Naive thymus-derived CD8-positive, alpha-beta T cell (primary cell): ENCODE measurements at places on chromosomes 2 and 18. TPM values are rescaled to one million over a fixed set of nuclear protein-coding genes. Genes with fewer than 3 reads are reported as not detected.

RIT2 gene
- not detected for polyA plus RNA-seq

- DNase-seq: no peak
Observed at GRCh38 chr2:156430236-156430979, 5.8 kb upstream of the GPD2 start.

GRCh38 chr2:152532241-152532640, 185.0 kb downstream of the PRPF40A start:
- DNase-seq: no peak

DNA sequence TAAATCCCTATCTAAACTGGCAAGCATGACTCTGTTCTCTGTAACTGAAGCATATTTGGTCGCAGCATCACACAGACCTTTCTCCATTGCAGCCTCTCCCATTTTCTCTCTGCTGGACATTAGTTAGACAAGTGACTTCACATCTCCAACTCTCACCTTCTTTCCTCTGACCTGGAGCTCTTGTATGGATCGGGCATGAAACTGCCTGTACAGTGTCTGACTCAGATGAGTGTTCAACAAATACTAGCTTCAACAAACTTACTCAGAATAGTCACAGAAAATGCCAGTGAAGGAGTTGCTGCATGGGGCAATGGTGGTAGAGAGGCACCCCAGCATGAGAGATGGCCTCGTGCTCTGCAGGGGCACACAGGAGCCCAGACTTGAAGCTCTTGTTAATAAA, 104.7 kb upstream of the COPS8 start:
- no peak for DNase-seq

DNA sequence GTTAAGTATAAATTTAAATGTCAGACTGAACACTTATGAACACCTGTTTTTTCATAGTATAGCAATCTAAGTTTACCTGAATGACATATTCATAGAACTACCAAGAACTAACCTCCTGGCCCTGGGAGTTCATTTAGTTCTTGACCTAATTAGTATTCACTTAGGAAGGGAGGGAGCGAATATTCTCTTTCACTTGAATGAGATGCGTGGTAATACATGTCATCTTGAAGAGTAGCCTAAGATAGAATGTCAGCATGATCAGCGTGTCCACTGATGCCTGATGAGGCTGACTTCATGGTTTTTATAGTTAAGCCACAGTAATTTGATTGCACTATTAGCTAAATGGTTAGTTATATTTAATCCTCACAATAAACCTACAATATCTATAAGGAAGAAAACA, 13.3 kb downstream of the NDUFAF7 start:
- no peak for DNase-seq

REG3A gene
- not detected for polyA plus RNA-seq

DNA sequence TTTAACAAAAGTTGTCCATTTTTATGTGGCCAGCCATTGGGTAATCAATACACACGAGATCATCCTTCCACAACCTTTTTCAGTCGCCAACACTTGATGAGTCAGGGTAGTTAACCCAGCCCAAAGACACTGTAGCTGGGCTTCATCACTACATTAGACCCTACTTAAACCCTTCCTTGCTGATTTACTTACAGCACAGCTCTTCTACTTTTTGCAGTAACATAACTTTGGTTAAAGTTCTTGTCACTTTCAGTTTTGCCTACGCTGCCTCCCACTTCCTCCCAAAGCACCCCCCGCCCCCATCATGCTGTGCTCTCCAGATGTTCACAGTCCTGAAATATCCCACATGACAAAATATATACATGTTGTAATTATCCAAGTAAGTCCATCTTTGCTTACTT, 103.6 kb downstream of the CDK15 start:
- no peak for DNase-seq

- DNase-seq: no peak
Observed at GRCh38 chr2:5520463-5520972, 171.7 kb upstream of the SOX11 start.

DNA sequence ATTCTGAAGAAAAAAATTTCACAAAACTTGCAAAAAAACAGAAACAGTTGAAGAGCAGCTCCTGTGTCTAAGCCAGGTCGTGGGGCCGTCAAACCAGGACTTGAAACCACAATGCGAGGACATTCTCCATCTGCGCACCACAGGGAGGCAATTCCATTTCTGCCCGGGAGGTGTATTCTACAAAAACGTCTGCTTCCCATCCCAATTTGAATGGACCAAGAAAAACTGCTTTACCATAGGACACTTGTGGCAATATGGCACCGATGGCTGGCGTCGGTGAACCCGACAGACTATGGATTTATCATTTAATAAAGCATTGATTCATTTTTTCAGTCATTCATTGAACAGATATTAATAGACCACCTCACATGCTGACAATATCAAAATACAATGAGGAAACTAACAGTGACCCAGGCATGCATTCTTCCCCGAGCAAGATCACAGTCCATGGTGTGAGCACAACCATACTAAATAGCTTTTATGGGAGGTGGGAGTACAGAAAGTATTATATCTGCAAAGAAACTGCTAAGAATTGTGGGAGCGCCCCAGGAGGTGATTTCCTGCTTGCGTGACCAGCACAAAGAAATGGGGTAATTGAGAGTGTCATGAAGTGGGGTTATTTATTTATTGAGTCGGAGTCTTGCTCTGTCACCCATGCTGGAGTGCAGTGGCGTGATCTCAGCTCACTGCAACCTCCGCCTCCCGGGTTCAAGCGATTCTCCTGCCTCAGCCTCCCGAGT, 10.5 kb upstream of the ZAP70 start:
- DNase-seq: no peak

DNA sequence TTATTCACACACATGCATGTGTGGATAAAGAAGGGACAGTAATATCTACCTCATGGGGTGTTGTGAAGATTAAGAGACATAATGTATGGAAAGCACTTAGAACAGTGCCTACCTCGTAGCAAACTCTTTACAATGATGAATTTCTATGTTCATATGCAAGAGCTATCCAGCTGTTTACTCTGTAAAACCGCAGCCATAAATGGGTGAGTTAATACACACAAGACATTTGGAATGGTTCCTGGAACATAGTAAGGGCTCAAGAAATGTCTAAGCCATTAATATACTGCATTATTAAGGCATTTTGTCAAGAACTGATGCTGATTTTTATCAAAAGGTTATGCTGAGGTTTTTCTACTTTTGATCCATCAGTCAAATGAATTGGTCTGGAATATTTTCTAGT, 1076.2 kb downstream of the TSN start:
- DNase-seq: no peak

- DNase-seq: no peak
Observed at GRCh38 chr2:69831354-69831905, 2.0 kb downstream of the GMCL1 start.

DNA sequence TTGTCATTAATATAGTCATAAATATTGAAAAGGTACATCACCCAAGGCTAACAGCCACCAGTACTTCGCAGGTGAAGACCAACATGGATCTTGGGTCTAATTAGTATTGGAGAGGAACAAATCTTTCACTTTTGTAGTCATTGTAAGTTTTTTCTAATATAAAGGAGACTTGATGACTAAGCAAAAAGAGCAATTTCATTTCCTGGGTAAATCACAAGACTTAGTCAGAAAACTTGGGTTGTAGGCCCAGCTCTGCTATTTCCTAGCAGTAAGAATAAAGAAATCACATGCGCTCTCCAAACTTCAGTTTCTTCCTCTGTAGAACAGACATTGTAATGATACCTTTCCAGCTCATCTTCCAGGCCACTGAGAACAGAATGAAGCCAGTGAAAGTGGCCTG, 40.9 kb downstream of the NRP2 start:
- no peak for DNase-seq

GRCh38 chr18:2083691-2084090, 487.6 kb downstream of the METTL4 start:
- DNase-seq: no peak

DNA sequence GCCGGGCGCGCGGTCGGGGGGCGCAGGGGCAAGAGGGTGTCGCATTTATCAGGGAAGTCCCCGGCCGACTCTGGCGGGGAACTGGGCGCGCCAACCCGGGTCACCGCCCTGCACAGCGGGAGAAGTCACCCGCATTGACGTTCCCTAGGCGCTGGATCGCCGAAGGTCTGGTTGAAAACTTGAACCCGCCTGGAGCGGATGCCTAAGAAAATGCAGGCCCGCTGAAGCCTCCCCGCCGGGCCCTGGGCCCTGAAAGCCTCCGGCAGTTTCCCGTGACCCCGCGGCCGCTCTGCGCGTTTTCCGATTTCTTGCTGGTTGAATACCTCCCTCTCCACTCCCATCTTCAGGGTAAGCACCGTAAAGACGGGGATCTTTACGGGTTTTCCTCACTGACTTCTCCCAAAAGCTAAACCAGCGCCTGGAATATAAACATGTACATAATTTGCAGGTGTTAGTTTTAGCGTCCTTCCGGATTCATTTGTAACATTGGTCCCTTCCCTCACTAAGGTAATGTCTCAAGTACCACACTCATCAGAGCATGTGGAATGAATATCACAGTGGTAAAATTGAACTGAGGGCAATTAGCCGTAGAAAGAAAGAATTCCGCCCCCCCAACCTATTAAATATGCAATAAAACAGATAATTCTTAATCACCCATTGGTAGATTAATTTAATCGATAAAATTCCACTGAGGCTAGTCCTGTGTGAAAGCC, 675 bp upstream of the SPIRE1 start:
- peak; percentile 61 for DNase-seq

DNA sequence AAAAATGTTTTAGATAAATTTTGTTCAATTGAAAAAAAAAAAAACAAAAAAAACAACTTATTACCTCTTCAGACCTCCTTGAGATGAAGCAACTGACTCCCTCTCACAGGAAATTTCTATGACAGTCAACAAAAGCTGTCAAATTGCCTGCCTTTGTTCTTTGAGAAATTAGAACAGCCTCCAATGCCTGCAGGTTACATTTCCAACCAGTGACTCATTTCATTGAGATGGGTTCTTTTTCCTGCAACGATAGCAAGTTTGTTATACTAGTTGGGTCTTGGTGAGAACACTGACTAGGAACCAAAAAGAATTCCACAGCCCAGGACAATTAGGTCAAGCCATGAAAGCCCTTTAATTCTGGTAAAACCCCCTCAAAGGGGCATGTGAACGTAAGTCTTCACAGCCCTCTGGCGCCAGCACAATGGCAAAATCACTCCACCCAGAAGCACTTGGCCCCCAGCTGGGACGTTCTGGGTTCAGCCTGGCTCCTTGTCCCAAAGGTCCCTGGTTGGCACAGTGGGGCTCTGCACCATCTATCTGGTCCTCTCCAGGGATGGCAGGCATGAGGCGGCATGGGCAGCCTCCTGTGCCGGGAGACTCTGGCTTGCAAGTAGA, 87.0 kb downstream of the SPP2 start:
- DNase-seq: no peak

GPR39 gene
- not detected for polyA plus RNA-seq
